ENCODE measurements at places on chromosomes 12 and 14.

GRCh38 chr12:16349131-16349460 lies 1.7 kb downstream of the MGST1 start:
- no peak for DNase-seq

DNA sequence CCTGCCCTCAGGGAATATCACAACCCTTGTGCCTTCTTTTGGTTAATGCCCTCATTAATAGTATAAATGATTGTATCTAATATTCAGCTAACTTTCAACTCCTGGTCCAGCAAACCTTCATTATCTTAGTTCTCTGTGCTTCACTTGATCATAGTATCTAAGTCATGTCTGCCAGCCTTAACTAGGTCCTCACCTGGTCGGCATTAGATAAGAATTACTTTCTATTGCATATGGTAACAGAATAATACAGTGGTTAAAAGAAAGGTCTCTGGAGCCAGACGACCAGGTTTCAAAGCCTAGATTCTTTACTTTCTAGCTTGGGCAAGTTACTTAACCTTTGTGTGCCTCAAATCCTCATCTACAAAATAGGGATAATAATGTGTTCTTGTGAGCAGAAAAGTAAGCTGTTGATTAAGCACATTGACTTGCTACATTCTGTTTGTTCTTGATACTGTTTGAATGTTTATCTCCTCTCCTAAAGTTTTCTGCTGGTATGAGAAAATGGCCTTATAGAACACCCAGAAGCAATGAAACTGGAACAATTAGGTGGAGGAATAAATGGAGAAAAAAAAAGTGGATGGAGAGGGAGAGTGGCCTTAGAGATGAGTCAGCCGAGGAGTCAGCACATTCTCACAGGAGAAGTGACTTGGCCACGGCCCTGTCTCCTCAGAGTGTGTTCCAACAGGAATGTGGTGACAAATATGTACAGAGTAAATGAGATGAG lies 176.1 kb downstream of the SLC25A21 start:
- DNase-seq: no peak

DNA sequence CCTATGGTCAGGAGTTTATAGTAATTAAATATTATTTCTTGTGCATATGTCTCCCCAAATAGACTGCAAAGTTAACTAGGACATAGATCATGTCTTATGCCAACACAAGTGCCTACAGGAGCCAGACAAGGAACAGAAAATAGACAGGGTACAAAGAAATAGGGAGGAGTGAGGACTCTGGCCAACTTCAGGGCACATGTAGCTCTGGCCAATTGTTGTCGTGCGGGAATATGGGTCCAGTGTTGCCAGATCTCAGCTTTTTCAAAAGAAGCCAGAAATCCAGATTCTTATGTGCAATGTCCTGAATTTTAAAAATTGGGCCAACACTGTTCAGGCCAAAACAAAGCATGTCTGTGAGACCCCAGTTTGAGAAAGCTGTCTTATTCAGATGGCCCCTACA lies 68.7 kb downstream of the RFX4 start:
- no peak for DNase-seq

DNA sequence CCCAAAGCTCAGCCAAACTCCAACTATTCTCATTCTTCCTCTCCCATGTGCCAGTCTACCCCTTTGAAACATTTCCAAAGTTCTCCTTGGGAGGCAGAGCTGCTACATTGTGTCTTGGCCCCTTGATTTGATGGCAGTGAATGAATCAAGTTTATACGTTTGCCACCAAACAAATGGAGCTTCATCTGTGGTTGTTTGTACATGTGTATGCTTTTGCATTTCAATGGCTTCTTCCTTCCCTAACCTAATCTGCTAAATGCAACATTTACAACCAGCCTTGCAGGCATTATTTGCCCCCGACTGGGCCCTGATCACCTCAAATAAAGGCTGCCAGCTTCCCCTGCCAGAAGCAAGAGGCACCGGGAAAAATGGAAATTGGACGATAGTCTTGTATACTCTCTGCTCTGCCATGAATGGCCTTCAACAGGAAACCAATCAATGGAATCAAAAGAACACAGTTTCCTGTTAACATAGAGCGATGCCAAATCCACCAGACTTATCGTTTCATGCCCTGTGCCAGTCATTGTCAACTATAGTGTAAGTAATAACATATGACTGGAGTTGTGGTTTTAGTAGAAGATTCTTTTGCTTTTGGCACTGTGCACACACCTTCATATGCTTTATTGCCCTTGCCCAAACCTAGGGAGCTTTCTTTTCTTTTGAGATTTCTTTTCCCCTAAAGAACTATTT lies 97.8 kb downstream of the TMEM30B start:
- no peak for DNase-seq

DNA sequence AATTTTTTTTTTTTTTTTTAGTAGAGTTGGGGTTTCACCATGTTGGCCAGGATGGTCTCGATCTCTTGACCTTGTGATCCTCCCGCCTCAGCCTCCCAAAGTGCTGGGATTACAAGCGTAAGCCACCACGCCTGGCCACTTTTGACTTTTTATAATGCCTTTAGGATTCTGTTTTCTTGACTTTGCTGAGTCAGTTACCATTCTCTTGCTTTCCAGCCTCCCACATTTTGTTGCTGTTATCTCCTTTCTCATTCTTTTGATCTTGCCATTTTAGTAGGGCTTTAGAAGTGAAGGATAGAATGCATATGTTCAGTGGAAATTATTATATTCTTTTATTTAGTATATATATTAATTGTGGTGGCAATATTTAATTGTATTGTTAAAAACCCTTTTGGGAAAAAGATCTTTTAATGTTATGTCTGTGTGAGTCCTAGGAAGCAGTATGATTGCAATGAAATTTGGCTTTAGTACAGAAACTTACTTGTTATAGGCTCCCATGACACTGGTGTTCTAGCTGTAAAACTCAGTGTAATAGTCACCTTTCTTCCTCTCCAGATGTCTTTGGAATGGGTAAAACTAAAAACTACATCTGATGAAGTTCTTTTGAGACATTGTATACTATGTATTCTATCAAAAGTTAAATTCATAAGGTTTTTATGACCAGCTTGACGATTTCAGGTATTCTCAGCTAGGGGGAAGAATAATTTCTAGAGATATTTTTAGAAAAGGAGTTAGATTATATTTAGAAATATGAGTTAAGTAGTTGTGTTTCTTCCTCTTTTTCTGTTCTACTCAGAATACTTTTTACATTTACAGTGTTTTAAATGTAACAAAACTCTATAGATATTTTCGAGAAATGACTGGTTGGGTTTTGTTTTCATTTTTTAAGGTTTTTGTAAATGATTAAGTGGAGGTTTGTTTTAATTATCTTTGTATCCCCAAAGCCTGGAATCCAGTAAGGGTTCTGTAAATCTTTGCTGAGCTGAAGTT lies 74.7 kb downstream of the APAF1 start:
- DNase-seq: no peak

DNA sequence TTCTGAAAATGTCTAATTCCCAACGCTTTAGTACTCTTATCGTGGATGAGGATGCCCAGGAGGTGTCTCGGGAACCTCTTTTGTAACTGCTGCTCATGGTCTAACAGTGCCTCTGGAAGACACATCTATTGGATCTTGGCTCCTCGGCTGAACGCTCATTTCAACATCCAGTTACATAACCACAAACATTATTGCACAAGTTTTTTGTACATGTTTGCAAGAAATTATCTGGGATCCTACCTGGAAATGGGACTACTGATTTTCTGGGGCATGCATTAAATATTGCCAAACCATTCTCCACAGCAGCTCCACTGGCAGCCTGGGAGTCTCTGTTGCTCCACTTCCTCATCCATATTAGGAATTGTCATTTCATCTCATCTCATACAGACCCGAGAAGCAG lies 117.5 kb upstream of the EVL start:
- DNase-seq: no peak

GRCh38 chr12:51162217-51162616 lies 10.7 kb downstream of the TFCP2 start:
- no peak for DNase-seq

DNA sequence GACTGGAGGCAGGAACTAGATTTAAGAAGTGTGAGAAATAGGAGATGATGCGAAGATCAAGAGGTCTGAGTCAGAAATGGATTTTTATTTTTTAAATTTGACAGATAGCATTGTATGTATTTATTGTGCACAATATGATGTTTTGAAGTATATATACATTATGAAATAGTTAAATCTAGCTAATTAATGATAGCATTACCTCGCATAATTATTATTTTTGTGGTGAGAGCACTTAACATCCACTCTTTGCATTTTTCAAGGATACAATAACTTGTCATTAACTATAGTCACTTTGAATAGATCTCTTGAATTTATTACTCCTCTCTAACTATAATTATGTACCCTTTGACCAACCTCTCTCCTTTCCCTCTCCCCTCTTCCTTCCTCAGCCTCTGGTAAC lies 3.7 kb downstream of the SMOC1 start:
- DNase-seq: no peak

GRCh38 chr12:111937429-111937828 lies 75.5 kb downstream of the TMEM116 start:
- DNase-seq: no peak

DNA sequence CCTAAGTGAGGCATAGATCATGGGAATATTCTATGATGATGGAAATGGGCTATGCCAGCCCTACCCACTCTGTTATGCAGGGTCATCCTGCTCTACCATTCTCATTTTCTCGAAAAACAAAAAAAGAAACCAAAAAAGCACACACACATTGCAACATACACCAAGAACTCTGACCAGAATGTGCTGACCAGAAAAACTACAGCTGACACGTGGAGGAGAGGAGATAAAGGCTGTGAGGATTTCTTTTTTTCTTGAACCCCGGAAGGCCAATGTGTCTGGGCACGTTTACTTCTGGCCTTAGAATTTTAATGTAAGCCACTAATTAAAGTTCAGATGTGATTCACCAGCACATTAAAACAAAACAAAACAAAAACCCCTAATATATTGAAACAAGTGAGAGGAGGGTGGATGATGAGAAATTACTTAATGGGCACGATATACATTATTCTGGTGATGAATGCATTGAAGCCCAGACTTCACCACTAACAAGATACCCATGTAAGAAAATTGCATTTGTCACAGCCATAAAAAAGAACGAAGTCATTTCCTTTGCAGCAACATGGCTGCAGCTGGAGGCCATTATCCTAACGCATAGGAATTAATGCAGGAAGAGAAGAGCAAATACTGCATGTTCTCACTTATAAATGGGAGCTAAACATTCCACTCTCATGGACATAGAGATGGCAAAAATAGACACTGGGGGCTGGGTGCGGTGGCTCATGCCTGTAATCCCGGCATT lies 66.3 kb upstream of the PLEKHG3 start:
- DNase-seq: no peak

GRCh38 chr14:65575389-65575788 lies 162.9 kb downstream of the FUT8 start:
- no peak for DNase-seq

DNA sequence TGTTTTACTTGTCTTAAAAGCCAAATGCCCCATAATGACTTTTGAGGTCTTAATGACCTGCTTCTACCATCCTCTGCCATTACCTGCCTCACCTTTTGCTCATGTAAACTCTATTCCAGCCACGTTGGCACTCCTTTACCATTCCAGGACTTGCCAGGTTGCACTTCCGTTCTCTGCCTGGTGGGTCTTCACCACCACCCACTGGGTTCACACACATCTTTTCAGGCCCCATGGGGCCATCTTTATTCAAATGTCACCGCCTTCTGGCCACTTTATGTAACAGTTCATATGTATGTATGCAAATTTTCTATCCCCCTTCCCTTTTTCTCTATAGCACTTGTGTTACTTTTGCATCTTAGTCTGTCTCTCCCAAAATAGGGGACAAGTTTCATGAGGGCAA lies 57.7 kb downstream of the ATP2A2 start:
- DNase-seq: no peak

DNA sequence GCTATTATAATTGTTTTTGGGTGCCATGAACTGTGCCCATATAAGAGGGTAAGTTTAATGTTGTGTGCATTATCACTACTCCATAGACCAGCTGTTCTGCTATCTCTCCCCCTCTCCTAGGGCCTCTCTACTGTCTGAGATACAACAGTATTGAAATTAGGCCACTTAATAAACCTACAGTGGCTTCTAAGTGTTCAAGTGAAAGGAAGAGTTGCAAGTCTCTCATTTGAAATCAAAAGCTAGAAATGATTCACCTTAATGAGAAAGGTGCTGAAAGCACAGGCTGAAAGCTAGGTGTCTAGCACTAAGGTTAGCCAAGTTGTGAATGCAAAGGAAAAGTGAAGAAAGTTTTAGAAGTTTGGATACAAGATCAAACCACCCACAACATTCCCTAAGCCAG lies 168.0 kb downstream of the SLC16A7 start:
- DNase-seq: no peak

GRCh38 chr14:60786905-60787304 lies 52.3 kb downstream of the MNAT1 start:
- no peak for DNase-seq

GRCh38 chr12:79295572-79295971 lies 395.2 kb downstream of the PAWR start:
- no peak for DNase-seq

- DNase-seq: no peak
Measured at GRCh38 chr12:26052652-26053051, 72.2 kb downstream of the BHLHE41 start.

DNA sequence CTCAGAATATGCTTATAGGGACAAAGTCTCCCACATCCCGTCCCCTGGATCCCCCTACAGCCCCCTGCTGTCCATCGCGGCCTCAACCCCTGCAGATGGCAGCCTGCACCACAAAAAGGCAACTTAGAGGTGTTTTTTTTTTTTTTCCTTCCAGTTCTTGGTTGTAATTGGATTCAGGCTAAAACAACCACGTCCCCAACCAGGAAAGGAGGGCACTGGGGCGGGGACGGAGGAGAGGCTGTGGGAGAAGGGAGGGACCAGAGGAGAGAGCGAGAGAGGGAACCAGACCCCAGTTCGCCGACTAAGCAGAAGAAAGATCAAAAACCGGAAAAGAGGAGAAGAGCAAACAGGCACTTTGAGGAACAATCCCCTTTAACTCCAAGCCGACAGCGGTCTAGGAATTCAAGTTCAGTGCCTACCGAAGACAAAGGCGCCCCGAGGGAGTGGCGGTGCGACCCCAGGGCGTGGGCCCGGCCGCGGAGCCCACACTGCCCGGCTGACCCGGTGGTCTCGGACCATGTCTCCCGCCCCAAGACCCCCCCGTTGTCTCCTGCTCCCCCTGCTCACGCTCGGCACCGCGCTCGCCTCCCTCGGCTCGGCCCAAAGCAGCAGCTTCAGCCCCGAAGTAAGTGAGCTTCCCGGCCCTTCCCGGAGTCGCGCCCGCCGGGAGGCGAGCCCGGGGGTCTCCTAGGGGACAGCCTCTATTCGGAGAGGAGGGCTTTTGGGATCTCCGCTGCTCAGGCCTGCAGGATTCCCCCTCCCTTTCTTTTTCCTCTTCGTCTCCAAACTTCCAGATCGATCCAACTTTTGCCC lies at the start of gene MMP14:
Gene MMP14 (plus strand): TSS at position 285 of the 813 bp plus-strand sequence. CDS start 233 bp downstream, at position 518.
- DNase-seq: no peak

GRCh38 chr14:58628406-58628805 lies 9.4 kb upstream of the DACT1 start:
- DNase-seq: no peak

DNA sequence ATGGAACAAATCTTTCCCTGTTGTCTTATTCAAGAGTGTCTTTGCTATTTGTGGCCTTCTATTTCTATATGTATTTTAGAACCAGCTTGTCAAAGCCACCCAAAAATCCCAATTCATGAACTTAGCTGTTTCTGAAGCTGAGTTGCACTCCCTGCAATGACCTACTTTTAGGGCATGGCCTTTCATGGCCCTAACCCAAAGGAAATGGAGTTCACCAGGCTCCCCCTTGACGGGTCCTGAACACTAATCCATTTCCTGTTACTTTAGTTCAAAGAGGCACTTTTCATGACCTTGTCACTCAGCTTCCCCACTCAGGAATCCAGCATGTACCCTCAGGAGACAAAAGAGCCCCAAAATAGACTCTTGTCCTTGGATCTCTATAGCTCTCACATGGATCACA lies 7.6 kb downstream of the TMED8 start:
- DNase-seq: no peak

- no peak for DNase-seq
Measured at GRCh38 chr14:55976655-55977054, 141.6 kb upstream of the PELI2 start.
